ENCODE measurements at places on chromosomes 16 and 17. TPM values are rescaled to one million over a fixed set of nuclear protein-coding genes. Genes with fewer than 3 reads are reported as not detected.

The KRTAP9-2 gene
- total RNA-seq: not detected

The SCGB1C2 gene
- total RNA-seq: not detected

The FADS6 gene
- total RNA-seq: not detected

The CIBAR2 gene
- 0.57 TPM for total RNA-seq

The PRAC1 gene
- not detected for total RNA-seq

The PLD6 gene
- 1.3 TPM for total RNA-seq

The KRT33A gene
- total RNA-seq: not detected

The TEX14 gene
- total RNA-seq: 0.24 TPM

The TBCD gene
- 97.1 TPM for total RNA-seq

The CDK5RAP3 gene
- total RNA-seq: 196 TPM

The FN3K gene
- total RNA-seq: 23.0 TPM

DNA sequence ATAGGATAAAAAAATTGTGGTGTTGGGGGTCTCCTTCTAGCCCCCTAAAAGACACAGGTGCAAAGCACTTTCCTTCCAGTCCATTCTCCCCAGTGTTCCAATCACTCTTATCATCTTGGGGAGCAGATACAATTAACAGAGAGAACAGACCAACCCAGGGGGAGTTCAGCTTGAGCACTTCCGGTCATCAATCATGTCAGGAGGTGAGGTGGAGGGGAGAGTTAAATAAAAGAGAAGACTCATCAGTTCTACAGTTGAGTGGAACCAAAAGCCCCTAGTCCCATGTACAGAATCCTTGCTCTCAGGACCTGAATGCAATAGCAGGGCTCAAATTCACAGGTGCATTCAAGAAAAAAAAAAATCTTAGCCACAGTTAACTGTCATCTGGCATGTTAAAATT lies 122.3 kb downstream of the DYNLRB2 start:
- no peak for DNase-seq

DNA sequence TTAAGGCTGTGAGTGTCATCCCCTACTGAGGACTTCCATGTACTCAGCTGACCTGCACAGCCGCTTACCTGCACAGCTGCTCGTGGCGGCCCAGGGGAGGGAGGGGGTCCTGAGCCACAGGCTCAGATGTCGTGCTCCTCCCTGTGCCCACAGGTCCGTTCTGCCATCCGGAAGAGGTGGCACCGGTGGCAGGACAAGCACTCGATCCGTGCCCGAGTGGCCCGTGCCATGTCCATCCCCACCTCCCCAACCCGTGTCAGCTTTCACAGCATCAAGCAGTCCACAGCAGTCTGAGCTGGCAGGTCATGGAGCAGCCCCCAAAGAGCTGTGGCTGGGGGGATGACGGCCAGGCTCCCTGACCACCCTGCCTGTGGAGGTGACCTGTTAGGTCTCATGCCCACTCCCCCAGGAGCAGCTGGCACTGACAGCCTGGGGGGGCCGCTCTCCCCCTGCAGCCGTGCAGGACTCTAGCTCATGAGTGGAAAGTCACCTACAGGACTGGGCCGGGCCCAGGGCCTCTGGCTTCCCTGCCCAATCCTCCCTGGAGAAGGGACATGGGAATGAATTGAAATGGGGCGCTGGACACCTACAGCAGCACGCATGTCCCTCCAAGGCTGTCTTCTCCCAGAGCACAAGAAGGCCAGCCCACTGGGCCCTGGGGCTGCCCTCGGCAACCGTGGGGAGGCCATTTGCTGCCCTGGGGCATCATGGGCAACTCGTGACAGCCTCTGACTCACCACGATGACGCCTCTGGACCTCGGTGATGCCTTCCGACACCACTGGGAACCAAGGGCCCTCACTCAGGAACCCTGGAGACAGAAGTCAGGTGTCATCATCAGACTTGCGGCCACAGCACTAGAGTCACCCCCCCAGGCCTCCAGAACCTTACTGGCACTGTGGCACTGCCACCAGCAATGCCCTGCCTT lies 9.9 kb upstream of the SPPL2C start:
- no peak for DNase-seq

GRCh38 chr17:8922928-8923327 lies 42.6 kb downstream of the PIK3R5 start:
- no peak for DNase-seq

DNA sequence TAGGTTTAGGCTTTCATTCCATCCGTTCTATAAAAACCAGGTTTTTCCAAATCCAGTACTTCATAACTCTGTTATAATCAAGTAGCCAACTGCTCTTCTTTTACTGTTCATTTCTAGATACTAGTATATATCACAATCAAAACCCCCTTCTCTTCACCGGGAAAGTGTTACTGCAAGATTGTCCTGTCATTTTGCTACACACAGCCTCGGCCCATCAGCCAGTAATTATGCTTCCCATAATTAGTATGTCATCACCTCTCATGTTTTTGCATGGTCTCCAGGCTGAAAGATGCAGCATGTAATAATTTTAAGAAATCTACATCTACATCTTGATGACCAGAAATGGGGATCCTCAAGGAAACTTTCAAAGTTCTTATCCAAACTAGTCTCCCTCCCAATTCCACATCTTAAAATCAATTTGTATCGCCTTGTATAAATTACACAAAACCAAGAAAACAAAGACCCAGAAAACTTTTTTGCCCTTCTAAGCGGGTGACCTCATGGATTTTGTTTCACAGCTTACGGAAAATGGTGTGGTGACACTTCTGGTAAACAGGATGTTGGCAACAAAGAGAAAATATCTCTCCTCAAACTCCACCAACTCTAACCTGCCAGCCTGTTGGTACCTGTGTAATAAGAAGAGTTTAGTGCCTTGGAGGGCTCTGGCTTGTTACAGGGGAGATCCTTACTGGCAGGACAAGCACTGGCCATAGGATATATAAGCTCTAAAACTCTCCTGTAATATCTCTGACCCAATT lies 9.3 kb downstream of the TACO1 start:
- DNase-seq: no peak

DNA sequence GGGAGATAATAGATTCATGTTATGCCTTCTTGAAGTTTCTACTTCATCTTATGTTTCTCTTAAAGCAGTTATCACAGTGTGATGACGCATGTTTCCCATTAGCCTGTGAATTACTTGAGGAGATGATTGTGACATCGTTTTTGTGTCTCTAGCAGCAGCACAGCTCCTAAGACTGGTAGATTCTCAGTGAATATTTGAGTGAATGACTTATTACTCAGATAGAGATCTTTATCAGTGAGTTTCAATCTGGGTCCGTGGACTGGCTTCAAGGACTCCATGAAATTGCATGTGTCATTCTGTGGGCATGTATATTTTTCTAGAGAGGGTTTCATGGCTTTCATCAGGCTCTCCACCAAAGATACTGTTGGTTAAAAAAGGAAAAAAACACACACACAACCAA lies 29.9 kb downstream of the YPEL2 start:
- DNase-seq: no peak

DNA sequence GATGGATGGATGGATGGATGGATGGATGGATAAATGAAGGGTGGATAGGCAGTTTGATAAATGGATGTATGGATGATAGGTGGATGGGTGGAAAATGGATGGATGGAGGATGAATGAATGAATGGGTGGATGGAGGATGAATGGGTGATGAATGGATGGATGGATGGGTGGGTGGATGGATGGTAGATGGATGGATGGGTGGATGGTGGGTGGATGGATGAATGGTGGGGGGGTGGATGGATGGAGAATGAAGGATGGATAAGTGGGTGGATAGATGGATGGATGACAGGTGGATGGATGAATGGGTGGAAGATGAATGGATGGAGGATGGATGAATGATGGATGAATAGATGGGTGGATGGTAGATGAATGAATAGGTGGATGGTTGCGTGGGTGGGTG lies 70.1 kb upstream of the BCO1 start:
- no peak for DNase-seq

DNA sequence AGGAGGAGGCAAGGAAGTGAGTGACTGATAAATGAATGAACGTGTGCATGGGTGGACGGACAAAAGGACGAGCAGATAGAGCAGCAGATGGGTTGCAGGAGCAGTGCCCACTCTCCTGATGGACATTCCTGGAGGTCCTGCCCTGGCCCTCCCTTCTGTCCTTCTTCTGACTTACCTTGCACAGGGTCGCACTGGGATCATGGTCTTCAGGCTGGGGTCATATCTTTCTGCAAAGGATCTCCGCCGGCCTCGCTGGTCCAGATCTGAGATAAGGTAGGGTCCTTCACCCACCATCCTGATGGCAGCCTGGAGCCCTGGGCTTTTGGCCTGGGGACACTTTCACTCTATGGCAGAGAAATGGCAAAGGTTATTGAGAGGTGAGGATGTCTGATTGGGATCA lies 9.7 kb downstream of the ABCC12 start:
- no peak for DNase-seq

- DNase-seq: no peak
Observed at GRCh38 chr17:21125862-21126261, 902 bp upstream of the DHRS7B start.

DNA sequence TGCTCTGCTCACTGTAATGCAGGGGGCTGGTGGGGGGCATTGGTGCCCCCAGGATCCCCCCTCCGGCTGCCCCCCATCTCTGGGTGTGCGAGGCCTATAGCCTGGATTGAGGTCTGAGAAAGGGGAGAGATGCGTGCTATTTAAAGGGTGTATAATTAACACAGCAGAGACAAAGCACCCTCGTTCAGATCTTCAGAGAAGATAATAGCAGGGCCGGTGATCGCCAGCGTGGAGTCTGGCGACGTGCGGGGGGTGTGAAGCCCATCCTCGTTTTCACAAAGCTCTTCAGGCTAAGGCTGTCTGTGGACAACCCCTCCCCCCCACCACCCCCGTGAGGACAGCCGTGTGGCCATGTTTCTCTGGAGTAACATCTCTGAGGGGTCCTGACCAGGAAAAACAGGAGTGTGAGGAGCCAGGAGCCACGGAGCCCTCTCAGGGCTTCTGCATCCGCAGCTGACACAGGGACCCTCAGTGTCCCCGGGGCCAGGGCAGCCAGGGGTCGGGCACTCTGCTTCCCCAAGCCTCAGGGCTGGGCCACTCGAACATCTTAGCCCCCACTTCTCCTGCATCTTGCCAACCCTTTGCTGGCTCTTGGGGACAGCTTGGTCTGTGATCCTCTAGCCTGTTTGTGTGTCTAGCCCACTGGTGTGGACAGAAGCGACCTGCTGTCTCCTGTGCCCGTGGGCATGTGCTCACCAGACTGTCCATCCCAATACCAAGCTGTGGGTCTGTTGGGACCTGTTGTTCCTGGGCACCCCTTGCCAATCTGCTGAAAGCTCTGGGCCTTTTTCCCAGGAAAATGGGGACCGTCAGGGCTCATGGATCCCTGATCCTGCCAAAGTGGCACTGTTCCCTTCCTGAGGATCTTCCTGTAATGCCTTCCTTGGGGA lies 58.9 kb downstream of the BAIAP2 start:
- no peak for DNase-seq

GRCh38 chr16:89099905-89100304 lies 6.3 kb downstream of the ACSF3 start:
- DNase-seq: no peak

DNA sequence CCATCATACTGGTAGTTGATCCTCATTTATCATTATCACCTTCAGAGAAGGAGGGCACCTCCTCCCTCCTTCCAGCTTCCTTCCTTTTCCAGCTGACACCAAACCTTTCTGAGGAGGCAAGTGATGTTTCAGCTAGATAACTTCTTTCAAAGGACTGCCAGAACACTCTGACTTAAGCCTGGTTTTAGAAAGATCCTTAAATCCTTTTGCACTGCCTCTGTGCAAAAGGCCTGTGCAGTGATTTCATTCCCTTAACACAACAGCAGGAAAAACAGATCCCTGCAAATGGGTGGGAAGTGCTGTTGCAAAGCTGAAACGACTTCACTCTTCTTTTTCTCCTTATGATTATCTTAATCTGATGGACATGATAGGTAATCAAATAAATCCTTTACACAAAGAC lies 7.1 kb upstream of the KRT23 start:
- no peak for DNase-seq

DNA sequence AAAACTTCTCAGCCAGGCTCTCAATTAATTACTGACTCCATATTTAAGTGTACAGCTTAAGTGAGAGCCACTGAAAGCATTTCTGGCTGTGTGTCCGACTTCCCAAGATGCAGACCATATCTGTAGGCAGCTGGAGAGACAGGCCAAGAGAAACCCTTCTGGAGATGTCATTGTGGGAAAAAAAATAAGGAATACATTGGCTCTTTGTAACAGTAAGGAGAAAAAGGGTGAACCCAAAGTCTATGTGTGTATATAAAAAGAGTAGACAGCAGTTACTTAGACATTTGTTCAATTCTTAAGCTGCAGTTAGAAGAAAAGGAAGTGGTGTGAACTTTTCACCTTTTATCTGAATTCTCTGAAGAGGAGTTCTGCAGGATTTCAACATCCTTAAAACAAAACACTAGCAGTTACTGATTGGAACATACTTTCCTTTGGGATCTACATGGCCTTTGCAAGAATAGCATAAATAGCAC lies 21.7 kb downstream of the FAM117A start:
- DNase-seq: no peak

- no peak for DNase-seq
Observed at GRCh38 chr16:883340-883739, 82.8 kb upstream of the GNG13 start.

GRCh38 chr17:51995797-51996403 lies 162.6 kb downstream of the CA10 start:
- no peak for DNase-seq

DNA sequence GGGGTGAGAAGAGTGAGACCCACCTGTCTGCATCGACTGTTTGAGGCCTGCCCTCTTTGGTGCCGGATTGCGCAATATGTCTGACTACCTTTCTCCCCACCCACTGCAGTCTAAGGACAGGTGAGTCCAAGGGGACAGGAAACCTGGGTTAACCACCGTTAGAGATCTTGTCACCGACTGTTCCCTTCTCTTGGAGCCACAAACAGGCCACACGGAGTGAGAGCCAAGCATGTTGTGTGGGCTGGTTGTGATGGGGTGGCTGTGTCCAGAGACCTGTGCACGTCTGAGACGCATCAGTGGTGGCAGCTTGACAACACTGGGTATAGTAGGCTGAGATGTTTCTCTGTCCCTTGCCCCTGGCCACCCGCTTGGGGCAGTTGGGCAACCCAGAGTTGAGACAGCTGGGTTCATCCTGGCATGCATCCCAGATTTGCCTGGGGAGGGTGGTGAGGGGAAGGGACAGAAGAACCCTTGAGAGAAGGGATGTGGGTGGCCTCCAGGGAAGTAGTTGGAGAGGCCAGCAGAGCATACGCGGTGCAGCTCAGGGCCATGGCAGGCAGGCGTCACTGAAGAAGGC lies 21.4 kb downstream of the MPRIP start:
- peak; percentile 81 for DNase-seq

- no peak for DNase-seq
Observed at GRCh38 chr17:46865100-46865499, 13.7 kb downstream of the WNT9B start.

DNA sequence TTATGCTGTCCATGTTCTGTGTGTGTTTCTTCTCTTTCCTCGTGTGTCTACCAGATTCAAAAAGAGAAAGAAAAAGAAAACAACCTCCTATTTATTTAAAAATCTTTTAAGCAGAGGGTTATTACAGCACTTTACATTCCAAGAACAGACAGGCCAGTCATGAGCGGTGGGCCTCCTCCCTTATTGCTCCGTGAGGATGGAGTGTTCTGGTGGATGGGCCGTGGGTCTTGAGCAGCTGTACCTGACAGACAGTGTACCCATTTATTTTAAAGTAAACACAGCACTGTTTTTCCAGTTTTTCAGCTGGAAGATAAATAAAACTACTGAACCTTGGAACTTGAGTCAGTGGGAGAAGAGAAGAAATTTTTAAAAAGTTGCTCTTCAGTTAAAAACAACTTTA lies 52.4 kb downstream of the WWP2 start:
- DNase-seq: no peak

- peak; percentile 97 for DNase-seq
Observed at GRCh38 chr17:82292251-82293154, 19.0 kb upstream of the CSNK1D start.

- no peak for DNase-seq
Observed at GRCh38 chr16:79104567-79104966, 496.0 kb downstream of the MAF start.

- no peak for DNase-seq
Observed at GRCh38 chr16:86735727-86736126, 157.4 kb downstream of the FOXL1 start.
